Stimulated activated CD8-positive, alpha-beta memory T cell treated with anti-CD3 and anti-CD28 coated beads, Interleukin-4, amount 100 ng/mL, for 4 hours (primary cell): ENCODE measurements at places on chromosomes 2 and 18.

DNA sequence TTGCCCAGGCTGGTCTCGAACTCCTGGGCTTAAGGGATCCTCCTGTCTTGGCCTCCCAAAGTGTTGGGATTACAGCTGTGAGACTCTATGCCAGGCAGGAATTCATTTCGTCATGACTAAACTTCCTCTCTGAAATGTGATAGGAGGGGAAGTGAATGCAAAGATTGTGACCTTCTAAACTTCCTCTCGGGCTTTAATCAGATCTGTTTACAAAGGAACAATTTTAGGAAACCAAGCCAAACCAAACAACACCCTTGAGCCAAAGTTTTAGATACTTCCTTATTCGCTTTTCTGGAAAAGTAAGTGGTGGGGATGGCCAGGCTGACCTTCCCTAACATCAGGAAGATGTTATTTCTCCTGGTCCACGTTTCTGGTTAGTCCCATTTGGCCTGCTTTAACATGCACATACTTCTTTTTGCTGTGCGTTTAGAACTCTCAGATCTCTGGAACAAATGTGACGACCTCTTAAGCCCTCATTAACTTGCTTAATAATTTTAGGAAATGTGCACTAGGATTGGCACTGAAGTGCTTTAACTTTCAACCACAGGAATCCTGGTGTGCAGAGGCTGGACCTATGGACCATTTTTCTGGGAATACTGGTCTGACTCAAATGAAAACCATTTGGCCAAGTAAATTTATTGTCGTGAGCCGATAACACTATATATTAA, 33.2 kb upstream of the YES1 start:
- DNase-seq, result no peak

- DNase-seq, result no peak
These were observed 210.3 kb downstream of the CYP26B1 start for GRCh38 chr2:71937396-71937795.

DNA sequence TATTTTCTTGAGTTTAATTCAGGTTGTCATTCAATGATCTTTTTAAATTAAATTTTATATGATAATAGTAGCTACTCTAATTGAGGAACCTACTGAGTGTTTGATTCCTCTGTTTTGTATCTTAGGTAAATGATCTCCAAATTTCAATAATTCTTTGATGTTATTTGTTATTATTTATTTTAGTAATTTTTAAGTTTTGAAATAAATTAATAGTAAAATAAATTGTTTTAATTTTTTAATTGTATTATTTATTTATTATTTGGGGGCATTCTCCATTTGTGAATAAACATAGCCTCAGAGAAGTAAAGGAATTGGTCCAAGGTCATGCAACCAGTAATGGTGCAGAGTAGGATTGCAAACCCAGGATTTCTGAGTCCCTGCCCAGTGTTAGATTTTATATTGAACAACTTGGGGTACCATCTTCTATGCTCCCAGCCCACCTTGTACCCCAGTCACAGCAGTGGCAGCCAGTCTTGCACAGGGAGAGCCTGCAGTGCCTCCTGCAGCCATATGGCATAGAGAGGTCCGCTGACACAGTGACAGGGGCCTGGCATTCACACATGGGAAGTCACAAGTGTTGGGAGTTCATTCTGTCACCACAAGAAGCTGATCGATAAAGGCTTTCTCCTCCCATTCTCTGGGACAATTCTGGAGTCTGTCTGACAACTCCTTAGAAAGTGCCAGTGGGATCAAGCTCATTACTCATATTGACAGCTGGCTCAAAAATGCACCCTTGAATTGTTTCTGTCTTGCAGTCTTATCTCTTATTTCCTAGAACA, 110.0 kb upstream of the ETAA1 start:
- DNase-seq, result no peak

- no peak for DNase-seq
These were observed 82.3 kb upstream of the LDLRAD4 start for GRCh38 chr18:13136056-13136903.

GRCh38 chr2:64383881-64384280, 70.1 kb upstream of the LGALSL start:
- DNase-seq, result no peak

- DNase-seq, result peak; percentile 45
These were observed at the start of gene HPCAL1 for GRCh38 chr2:10302479-10303180. TSS of gene HPCAL1 (plus strand) at chr2:10302904. CDS start at chr2:10419758, 116,854 bp downstream.

GRCh38 chr2:188294352-188294926, 2.8 kb downstream of the GULP1 start:
- DNase-seq, result no peak

DNA sequence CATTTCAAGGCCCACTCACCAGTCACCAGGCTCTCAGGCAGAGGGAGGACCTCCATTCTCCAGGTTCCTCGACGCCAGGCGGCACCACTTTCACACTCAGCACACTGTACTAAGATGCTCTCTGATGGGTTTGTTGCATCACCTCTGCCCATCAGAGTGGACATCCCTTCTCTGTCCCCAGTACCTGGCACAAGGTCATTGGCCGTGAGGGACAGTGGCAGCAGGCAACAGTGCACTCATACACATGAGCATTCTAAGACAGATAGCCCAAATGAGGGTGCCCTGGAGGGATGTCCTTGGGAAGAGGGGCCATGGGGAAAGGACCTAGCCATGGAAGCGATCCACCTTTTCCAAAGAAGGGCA, 3.0 kb upstream of the ADRA2B start:
- no peak for DNase-seq

GRCh38 chr2:27765621-27766286, 5.8 kb upstream of the MRPL33 start:
- peak; percentile 5 for DNase-seq

GRCh38 chr2:241870611-241871537, 1.3 kb downstream of the RTP5 start:
- no peak for DNase-seq

- DNase-seq, result no peak
These were observed 169.2 kb downstream of the CDH20 start for GRCh38 chr18:61502472-61502871.

GRCh38 chr2:107414376-107414775, 412.3 kb upstream of the RGPD4 start:
- DNase-seq, result no peak

DNA sequence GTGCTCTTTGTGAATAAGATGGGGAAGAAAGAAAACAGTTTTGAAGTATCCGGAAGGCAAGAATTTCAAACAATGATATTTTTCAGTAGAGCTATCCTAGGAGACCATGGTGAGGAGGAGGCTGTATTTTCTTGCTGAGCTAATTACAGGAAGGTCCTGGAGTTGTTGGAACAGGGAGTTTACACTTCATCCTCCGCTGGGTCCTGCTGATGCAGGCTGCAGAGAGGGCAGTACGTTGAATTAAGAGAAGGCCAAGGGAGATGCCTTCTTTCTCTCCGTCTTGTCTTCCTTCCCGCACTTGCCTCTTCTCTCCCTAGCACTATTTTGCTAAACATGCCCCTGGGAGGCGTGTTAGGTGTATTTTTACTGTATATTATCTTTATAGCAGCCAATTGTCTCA, 60.0 kb upstream of the EDAR start:
- DNase-seq, result no peak

DNA sequence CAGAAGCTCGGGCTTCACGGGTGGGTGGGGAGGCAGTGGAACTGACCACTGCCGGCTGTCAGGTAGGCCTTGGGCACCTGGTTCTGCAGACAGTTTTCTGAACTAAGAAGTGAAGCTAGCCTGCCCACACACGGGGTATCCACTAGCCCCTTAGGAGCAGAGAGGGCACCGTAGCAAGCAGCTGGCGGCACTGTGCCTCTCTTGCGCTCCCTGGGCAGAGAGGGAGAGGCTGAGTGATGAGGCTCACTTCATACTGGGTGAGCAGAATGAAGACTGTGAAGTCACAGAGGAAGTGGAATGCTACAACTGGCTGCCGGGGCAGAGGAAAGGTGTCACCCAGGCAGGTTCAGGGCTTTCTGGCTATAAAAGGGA, 753 bp downstream of the ITPRIPL1 start:
- DNase-seq, result no peak

- DNase-seq, result no peak
These were observed 6.7 kb downstream of the SLC66A2 start for GRCh38 chr18:79944746-79945117.

DNA sequence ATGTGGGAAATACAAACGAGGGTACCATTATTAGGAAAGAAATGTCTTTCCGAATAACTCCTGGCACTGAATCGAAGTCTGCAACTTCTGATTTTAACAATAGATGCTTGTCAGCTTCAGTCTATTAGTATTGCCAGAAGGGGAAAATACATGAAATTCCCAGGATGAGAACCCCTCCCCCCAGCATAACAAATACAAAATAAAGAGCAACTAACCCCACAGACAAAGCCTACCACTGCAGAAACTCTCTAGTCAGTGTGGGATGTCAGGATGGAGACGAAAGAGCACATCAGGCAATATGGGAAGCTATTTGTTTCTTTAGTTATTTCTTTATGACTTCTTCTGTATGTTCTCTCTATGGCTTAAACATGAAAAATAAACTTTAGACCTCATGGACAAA, 365.0 kb upstream of the CDH2 start:
- no peak for DNase-seq

DNA sequence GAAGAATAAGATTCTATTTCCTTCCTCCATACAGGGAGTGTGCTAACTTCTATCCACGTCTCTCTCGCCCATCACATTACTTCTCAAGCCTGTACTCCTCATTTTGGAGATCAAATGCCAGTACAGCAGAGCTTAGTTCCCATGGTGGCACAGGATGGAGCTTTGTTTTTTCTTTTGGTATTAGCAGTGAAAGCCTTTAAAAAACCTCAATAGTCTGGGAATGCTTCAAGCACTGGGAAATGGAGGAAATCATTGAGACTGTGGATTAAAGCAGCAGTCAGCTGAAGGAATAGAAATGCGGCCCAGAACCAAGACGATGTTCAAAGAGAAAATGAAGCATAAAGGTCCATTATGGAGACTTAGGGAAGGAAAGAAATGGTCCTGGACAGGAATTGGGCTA, 102.3 kb downstream of the NRXN1 start:
- DNase-seq, result no peak

- no peak for DNase-seq
These were observed 11.0 kb downstream of the CCBE1 start for GRCh38 chr18:59686260-59686659.

GRCh38 chr2:3142961-3143571, 234.6 kb downstream of the EIPR1 start:
- DNase-seq, result no peak

DNA sequence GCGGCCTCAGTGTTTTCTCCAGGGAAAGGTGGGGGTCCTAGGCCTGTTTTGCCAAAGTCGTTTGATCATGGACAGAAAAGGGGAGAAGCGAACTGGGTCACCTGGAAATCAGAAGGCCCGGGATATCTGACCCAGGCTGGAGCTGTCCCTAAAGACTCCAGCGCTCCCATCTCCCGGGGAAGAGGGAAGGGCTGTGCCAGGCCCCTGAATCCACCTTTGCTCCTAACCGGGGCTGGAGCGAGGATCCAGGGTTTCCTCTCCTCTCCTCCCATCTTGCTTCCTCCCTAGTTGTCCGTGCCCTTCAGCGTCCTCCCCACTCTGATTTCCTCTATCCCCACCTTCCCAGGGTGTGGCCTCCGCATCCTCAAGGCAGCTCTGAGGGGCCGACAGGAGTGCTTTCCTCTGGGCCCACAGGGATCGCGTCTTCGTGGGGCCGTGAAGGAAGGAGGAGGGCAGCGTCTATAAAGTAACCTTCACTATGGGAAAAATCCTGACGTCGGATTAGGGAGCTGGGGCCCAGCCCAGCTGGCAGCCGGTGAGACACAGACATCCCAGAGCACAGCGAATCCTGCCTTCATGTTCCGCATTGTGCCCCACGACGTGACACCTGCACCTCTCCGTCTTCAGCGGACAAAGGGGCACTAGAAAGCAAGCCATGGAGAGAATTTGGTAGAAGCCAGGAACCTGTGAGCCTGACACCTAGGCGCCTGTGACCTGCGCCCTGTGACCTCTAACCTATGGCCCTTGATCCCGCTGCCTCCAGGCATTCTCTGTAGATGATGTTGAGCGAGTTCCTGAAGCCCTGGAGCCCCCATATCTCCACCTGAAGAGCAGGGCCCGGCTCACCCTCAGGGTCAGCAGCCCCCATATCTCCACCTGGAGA, 212.7 kb upstream of the SALL3 start:
- no peak for DNase-seq

- DNase-seq, result no peak
These were observed 62.4 kb downstream of the TANC1 start for GRCh38 chr2:159030674-159031380.

GRCh38 chr2:177767768-177768167, 304.8 kb downstream of the PDE11A start:
- no peak for DNase-seq

- no peak for DNase-seq
These were observed 639.1 kb upstream of the SETBP1 start for GRCh38 chr18:44041553-44041952.

DNA sequence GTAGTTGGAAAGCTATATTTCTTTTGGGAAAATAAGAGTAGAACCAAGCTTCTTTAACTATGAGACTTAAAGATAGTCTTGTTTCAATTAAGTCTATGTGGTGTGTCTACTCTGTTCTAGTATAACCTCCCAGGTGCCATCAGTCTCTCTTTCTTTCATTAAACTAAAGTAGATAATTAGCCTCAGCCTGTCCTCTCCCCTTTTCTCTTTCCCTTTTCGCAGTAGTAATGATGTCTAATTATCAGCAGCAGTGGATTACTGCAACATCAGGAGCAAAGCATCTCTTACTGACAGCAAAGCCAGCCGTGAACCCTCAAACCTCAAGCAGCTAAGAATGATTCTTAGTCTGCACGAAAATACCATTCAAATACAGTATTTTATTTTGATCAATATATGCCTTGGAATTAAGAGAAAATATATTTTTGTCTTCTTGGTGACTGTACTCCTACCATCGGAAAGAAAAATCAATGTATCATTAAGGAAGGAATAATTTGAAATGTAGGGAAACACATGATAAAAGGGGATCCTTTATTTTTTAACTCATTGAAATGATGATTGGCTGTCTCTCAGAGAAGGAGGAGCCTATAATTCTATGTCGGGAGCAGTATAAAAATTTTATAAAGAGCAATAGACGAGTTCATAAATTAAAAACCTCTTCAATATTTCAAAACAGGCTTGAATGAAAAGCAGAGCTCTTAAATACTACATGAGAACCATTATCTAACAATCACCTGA, 4.5 kb downstream of the NOL4 start:
- DNase-seq, result no peak

DNA sequence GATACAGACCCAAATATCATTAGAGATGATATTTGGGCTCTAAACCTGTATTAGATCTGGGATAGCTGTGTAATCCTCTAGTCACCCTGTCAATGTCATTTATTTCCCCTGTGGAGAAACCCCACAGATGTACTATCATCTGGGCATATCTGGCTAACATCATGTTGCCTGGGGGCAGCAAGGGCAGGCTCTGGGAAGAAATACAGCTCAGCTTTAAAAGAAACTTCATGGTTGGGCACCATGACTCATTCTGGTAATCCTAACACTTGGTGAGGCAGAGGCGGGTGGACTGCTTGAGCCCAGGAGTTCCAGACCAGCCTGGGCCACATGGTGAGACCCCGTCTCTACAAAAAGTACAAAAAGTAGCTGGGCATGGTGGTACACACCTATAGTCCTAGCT, 282.5 kb downstream of the SLC8A1 start:
- DNase-seq, result no peak

GRCh38 chr2:111663471-111664274, 220.3 kb downstream of the ANAPC1 start:
- DNase-seq, result no peak
